ENCODE measurements at places on chromosomes 7 and 10.

DNA sequence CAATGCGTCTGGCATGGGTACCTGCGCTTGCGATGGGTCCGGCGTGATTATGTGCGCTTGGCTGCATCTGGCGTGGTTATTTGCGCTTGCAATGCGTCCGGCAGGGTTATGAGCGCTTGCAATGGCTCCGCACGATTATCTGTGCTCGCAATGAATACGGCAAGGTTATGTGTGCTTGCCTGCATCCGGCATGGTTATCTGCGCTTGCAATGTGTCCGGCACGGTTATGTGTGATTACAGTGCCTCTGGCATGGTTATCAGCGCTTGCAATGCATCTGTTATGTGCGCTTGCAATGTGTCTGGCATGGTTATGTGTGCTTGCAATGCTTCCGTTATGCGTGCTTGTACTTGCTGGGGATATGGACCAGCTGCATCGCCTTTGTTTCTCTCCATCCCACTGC lies 37.7 kb downstream of the RBAK start:
- DNase-seq: no peak

DNA sequence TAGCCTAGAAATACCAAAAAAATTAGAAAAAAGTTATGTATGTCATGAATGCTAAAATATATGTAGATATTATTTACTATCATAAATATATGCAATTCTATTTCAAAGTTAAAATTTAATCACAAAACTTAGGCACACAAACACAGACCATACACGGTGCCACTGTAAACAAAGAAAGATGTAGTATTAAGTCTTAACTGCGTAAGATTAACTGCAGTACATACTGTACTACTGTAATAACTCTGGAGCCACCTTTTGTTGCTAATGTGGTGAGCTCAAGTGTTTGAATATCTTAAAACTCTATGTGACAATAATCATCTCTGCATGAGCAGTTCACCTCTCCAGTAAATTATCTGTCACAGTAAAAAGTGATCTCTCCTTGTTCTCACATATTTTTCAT lies 23.6 kb downstream of the GDI2 start:
- DNase-seq: no peak

- no peak for DNase-seq
Observed at GRCh38 chr7:47047384-47047783, 534.5 kb downstream of the TNS3 start.

GRCh38 chr7:55502124-55502857 lies 70.0 kb downstream of the VOPP1 start:
- peak; percentile 36 for DNase-seq

- DNase-seq: no peak
Observed at GRCh38 chr7:35707422-35707821, 12.5 kb upstream of the HERPUD2 start.

DNA sequence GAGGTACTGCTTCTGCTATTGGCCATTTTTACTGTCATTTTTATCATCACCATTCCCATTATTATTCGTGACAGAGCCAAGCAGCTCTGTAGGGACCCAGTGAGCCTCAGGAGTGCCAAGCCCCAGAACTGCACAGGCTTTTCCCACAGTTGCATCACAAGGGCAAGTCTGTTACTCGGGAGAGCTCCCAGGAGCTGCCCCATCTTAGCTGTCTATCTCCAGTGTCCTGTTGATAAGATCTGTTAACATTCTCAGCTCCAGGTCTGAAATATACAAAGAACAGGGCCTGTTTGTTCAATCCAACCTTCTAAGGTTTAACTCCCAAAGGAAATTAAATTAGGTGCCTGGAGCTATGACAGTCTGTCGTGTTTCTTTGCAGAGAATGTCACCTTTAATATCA lies 20.2 kb upstream of the TRIM8 start:
- DNase-seq: no peak

GRCh38 chr7:16347066-16347826 lies 74.1 kb downstream of the CRPPA start:
- no peak for DNase-seq

- no peak for DNase-seq
Observed at GRCh38 chr7:11341285-11341944, 367.7 kb downstream of the PHF14 start.

GRCh38 chr7:25261545-25262140 lies 33.4 kb upstream of the NPVF start:
- no peak for DNase-seq

- DNase-seq: no peak
Observed at GRCh38 chr10:132175408-132175807, 11.3 kb upstream of the DPYSL4 start.

GRCh38 chr7:133961724-133962123 lies 165.4 kb upstream of the LRGUK start:
- DNase-seq: no peak

- no peak for DNase-seq
Observed at GRCh38 chr10:100985336-100985735, 2.0 kb downstream of the MRPL43 start.

DNA sequence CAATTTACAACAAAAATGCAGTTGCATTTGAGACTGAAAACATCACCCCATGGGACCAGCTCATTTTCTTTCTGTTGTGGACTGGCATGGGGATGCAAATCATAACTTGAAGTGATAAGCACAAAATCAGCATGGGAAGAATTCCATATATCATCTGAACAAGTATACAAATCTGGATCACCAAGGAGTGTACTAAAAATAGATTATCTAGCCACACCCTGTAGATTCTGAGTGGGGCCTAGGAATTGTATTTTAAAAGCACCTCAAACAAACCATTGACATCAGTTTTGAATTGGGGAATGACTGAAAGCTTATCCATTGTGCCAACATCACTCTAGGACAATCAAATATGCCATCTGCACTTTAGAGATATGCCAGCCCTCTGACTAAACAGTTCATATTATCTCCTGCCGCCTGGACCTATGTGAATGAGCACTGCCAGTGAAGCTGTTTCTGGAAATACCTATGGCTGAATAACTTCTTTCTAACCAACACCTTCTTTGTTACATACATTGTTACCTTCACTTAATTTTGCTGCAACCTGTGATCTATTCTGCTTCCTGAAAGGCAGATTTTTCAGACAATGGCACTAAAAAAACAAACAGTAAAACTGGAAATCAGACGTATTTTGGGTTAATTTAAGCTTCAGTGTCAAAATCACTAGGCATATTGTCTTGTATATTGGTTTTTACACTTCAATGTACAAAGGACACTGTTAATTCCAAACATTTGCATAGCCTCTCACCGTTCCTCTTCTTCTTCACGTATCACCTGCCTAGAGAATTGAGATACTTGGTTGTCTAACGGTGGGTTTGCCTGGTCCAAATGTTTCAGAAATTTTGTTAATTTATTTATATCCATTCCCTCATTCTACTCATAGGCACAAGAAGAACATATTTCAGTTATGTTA lies 42.4 kb upstream of the HGF start:
- DNase-seq: no peak

GRCh38 chr10:124659380-124659779 lies 84.8 kb downstream of the FAM53B start:
- no peak for DNase-seq

DNA sequence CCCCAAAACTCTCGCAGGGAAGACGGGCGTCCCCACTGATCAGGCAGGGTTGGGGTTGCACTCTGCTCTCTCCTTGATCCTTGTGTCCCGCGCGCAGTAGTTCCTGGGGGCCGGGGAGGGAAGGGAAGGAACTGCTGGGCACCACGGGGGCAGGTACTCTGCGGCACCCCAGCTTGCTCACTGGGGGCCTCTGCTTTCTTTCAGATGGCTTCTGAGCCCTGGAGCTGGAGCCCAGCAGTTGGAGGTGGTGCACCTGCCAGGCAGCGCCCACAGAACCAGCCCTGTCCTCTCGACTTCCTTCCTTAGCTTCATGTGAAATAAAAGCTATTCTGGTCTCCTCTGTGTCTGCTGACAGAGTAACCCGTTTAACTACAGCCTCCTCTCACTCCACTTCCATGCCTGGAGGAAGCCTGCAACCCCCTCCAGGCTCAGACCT lies 12.2 kb downstream of the PLAC9 start:
- DNase-seq: no peak

DNA sequence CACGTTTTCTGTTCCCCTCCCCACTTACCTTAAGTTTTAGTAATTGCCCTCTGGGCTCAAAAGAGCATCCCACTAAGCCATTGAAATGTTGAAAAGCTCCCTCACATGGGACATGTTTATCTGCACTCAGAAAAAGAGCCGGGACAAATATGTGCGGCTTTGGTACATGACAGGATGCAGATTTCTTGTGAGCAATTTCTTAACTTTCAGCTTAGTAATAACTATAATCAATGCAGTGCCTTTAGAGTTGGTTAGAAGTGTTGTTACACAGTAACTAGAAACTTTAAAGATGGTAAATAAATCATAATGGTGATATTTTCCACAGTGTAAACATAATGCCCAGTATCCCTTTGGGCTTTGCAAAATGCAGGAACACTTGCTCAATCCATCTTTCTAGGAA lies 89.2 kb downstream of the ZNF365 start:
- no peak for DNase-seq

DNA sequence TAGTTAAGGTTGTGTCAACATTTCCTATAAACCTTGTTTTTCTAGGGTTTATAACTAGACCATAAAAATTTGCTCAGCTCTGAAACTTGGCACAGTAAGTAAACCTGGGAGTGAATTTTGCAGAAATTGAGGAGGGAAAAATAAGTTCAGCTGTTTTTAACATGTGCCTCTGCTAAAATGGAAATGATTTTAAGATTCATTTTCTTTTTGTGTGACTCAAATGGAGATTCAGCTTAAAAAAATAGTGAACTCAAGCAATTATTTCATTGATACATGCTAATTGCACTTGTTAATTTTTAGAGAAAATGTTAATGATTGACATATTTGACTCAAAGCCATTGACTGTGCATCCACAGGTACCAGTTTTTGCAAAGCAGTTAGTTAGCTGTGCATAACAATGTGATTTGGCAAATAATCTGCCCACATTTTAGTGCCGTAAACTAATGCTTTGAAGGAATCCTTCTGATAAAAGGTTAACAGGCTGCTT lies 68.5 kb upstream of the ZNF438 start:
- no peak for DNase-seq

DNA sequence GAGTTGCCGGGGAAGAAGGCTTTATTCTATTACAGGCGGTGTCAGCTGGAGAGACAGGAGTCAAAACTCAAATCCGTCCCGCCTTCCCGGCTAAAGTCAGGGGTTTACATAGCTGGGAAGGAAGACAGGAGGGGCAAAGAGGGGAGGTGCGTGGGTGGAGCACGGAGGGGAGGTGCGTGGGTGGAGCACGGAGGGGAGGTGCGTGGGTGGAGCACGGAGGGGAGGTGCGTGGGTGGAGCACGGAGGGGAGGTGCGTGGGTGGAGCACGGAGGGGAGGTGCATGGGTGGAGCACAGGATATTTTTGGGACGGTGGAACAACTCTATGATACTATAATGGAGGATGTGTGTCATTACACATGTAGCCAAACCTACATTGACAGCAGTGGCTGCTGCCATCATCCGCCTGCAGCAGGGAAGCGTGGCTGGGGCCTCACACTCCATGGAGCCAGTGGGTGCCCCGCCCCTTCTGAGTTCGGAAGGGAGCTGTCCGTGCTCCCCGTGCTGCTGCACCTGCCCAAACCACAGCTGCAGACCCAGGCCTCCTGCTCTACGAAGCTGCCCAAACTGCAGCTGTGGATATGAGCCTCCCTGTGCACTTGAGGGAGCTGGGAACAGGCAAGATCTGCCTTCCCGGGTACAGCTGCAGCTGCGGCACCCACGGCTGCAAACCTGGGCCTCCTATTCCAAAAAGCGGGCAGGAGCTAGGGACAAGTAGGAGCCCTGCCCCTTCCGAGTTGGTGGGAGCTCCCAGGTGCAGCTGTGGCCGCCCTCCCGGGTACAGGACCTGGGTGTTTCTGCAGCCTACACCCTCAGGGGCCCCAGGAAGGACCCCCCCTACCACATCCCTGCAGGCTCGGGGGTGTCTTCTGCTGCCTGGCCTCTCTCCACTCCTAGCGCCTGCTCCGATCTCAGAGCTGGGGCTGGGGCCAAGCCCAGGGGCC lies 119.4 kb downstream of the DYNC2I1 start:
- DNase-seq: no peak

- DNase-seq: no peak
Observed at GRCh38 chr10:27801171-27801785, 55.7 kb upstream of the MKX start.

Data from hypothalamus (tissue), 51 donors.